Right forelimb (tissue), 1 donor: ENCODE measurements at places on chromosomes 5 and 9.
A peak's percentile ranks its signal among the peaks of the same experiment; 100 is the strongest.

DNA sequence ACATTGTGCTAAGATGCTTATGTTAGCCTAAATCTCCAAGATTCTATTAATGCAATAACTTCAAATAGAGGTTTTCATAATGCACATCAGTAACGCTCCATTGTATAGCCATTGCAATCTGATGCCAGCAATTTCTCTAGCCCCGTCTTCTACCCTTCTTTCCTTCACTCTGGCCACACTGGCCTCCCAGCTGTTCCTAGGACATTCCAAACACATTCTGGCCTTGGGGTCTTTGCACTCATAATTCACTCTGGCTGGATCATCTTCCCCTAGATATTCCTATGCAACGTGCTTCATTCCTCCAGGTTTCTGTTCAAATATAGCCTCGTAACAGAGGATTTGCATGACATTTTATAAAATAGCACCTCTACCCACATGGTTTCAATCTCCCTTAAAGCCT, 23.3 kb downstream of the FAM81B start:
- DNase-seq, result no peak

GRCh38 chr5:150175536-150175935, 9.0 kb downstream of the CDX1 start:
- DNase-seq, result no peak

GRCh38 chr9:3136686-3137346, 292.9 kb upstream of the PUM3 start:
- DNase-seq, result no peak

- no peak for DNase-seq
Observed at GRCh38 chr9:27162045-27162444, 53.0 kb downstream of the TEK start.

DNA sequence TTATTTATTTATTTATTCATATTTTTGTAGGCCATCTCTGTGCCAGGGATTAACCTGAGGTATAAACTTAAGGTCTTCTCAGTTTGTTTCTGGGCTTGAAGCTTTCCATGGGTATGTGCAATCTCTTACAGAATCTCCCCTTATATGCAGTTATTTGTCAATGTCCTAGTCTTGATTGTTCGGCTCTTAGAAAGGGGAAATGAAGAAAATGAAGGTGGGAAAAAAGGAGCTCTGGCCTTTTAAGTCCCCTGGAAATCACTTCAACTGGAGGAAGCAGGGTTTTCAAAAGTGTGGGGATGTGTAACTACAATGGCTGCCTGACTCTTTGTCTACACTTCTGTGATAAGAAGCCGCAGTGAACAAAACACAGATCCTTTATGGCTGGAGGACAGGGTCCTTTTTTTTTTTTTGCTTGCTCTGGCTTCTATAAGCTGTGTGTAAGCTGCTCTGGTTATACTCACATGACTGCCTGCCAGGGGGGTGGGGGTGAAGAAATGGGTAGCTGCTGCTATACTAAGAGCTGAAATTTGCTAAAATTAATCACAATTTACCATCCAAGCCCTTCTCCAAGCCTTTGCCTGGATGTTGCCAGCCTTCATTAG, 33.7 kb downstream of the CENPP start:
- peak; percentile 55 for DNase-seq

- DNase-seq, result no peak
Observed at GRCh38 chr9:133691191-133691590, 47.0 kb downstream of the SARDH start.

GRCh38 chr9:30103647-30104394, 2280.6 kb upstream of the ACO1 start:
- no peak for DNase-seq

GRCh38 chr9:137406876-137407589, 15.9 kb downstream of the EXD3 start:
- peak; percentile 85 for DNase-seq

- DNase-seq, result no peak
Observed at GRCh38 chr9:94908583-94909249, 182.2 kb downstream of the AOPEP start.

GRCh38 chr5:123371575-123372179, 51.5 kb downstream of the CEP120 start:
- DNase-seq, result peak; percentile 50

DNA sequence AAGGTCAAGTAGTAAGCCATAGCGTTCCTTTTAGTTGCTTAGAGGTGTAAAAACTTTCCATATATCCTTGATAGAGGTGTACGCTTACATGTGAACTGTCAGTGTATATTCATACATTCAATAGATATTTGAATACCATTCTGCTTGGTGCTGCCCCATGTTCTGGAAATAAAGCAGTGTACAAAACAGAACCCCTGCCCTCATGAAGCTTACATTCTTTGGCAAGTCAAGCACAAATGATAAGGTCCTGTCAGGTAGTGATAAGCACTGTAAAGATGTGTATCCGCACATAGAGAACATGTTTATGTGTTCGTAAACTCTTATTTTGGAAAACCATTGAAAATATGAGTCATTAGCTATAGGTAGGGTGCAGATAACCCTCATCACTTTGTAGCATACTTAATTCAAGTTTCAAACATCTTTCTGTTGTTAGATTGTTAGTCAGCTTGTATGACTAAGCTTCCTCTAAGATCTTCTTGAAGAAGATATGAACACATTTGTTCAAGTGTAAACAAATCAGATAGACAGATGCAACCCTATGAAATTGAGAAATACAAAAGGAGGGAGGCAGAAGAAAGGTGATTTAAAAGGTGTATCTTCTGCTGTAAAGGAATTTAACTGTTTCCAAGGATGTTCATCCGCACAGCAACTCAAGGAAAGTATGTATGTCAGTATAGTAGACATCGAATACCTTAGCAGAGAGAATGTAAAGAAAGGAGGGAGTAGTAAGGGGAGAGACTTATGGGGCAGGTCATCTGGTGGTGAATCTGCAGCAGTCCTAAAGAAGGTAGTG, 1.6 kb downstream of the GTF3C4 start:
- DNase-seq, result no peak

- peak; percentile 79 for DNase-seq
Observed at GRCh38 chr5:77076961-77077828, 9.9 kb downstream of the ZBED3 start.

DNA sequence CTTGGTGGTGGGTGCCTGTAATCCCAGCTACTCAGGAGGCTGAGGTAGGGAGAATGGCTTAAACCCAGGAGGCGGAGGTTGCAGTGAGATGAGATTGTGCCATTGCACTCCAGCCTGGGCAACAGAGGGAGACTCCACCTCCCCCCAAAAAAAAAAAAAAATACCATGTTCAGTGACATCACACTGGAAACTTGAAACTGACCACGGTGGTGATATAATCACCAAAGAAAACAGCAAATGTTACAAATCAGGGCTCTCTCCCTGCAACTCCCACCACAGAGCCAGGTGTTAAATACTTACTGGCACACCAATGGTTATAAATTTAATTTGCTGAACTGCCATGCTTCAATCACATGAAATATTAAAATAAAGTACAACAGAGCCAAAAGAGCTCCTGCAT, 81.4 kb downstream of the ZNF608 start:
- DNase-seq, result no peak

GRCh38 chr5:129074903-129075302, 19.6 kb upstream of the ISOC1 start:
- no peak for DNase-seq

GRCh38 chr9:20403346-20403745, 219.0 kb downstream of the MLLT3 start:
- no peak for DNase-seq

GRCh38 chr5:89498699-89499098, 615.7 kb upstream of the MEF2C start:
- DNase-seq, result no peak

GRCh38 chr5:93311881-93312280, 269.1 kb downstream of the NR2F1-AS1 start:
- DNase-seq, result no peak

DNA sequence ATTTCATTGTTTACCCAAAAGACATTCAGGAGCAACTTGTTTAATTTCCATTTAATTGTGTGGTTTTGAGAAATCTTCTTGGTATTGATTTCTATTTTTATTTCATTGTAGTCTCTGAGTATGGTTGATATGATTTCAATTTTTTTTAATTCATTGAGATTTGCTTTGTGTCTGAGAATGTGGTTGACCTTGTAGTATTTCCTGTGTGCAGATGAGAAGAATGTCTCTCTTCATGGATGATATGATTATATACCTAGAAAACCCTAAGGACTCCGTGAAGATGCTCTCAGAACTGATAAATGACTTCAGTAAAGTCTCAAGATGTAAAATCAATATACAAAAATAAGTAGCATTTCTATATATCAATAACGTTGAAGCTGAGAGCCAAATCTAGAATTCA, 202.4 kb upstream of the CDH9 start:
- DNase-seq, result no peak

DNA sequence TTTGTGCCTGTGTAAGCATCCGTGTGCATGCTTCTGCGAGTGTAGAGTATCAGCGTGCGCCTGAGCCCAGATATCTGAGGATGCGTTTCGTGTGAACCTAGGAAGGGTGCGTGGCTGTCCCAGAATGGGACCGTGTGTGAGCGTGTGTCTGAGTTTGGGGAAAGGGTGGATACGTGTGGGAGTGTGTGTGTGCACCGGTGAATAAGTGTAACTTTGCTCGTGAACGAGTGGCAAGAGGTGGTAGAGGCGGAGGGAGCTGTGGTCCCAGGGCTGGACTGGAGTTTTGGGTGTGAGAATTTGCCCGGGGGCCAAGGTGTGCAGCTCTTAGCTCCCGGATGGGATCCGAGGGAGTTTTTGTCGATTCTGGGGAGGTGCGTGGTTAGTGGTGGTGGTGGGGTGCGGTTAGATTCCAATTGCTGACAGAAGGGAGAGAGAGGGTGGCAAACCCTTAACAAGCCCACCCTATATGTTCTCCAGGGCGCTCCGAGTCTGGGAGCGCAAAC, 686 bp upstream of the COL27A1 start:
- no peak for DNase-seq

GRCh38 chr5:150780187-150780692, 1.7 kb downstream of the SMIM3 start:
- no peak for DNase-seq

GRCh38 chr9:125696106-125696647, 10.8 kb downstream of the MAPKAP1 start:
- no peak for DNase-seq

- peak; percentile 65 for DNase-seq
Observed at GRCh38 chr5:317086-317811, 4.3 kb upstream of the AHRR start.

DNA sequence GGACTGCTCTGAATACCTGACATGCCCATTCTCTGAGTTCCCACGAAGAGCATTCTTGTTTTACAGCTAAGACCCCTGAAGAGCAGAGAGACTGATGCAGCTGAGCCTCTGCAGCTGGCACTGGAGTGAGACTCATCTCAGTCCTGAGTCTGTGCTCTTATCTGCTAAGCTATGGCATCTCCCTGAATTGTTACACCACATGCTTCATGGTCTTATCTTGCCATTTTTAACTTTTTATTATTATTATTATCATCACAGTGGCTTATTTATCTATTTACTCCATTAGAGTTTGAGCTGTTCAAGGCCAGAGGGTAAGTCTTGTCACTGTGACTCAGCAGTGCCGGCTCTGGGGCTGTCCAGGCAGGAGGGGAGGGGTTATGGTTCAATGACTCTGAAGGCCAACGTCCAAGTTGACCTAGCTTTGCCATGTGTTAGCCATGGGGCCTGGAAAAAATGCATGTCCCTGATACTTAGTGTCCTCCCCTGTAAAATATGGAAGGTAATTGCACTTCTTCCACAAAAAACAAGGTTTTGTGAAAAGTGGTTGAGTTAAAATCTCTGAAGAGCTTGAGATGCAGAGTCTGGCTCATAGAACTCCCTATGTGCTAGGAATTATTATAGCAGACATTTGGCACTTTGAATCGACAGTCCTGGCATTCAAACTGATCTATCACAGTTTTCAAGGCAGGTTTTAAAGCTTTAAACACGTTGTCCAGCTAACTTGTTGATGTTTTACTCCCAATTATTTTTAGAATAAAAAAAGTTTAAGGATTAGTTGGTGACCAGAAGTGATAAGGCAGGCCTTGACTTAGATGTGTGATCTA, 94.6 kb downstream of the ALDH1A1 start:
- no peak for DNase-seq

DNA sequence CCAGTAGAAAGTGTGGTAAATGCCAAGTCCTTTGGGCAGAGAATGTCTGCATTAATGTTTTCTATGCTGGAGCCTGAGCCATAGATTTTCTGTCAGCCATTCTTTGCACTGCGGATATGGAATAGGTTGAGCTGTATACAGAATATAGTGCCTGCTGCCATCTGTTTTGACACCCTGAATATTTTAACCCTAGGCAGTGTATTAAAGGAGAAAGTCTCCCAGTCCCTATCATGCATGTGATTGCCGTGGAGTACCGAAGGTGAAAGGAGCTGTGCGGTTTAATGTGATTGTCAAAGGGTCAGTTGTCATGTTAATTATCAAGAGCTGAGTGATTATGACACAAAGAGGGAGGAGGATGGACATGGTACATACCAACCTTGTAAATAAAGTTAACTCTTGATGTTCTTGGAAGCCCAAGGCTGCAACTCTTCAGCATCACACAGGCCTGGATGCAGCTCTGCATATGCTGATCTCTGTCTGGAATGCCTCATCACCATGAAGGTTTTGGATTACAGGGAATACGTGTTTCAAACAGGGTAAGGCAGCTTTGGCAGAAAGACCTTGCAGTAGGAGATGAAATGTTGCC, 247.1 kb upstream of the ELAVL2 start:
- no peak for DNase-seq

GRCh38 chr5:11037080-11037479, 276.0 kb upstream of the DAP start:
- no peak for DNase-seq

DNA sequence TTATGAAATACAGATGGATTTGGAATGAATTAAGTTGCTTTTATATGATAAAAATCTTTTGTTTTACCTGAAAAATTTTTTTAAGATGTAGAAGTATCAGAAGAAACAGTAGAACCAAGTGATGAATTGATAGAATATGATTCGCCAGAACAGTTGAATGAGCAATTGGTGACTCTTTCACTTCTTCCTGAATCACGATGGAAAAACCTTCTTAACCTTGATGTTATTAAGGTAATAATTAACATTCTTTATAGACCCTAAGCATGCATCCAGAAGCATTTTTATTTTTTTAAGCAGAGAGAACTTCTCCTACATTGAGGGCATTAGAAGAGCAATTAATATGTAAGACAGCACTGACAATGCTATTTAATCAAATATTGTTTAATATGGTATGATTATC, 28.8 kb downstream of the WDR36 start:
- no peak for DNase-seq

DNA sequence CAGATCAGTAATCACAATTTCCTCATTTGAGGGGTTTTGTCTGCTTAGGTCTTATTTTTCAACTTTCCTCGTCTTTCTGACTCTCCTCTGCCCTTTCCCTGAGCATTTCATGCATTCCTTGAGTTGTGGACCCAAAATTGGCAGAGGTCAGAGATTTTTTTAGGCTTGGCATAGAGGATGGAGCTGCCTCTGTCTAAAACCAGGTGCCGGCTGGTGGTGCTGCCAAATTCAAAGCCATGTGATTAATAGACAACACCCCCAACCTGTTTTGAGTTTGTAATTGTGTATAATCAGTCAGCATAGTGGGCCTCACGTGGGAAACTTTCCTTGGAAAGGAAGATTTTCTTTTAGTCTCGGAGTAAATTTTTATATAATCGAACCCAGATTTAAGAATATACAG, 39.6 kb downstream of the TJP2 start:
- no peak for DNase-seq

- DNase-seq, result peak; percentile 43
Observed at GRCh38 chr9:124133727-124134126, 122.2 kb downstream of the LHX2 start.

- no peak for DNase-seq
Observed at GRCh38 chr5:31663519-31663918, 24.6 kb downstream of the PDZD2 start.

- DNase-seq, result no peak
Observed at GRCh38 chr9:130243882-130244170, 21.7 kb upstream of the HMCN2 start.

GRCh38 chr5:311963-312362, 9.6 kb upstream of the AHRR start:
- no peak for DNase-seq
